GM06990 (cell line): ENCODE measurements at places on chromosomes 11 and 22.

DNA sequence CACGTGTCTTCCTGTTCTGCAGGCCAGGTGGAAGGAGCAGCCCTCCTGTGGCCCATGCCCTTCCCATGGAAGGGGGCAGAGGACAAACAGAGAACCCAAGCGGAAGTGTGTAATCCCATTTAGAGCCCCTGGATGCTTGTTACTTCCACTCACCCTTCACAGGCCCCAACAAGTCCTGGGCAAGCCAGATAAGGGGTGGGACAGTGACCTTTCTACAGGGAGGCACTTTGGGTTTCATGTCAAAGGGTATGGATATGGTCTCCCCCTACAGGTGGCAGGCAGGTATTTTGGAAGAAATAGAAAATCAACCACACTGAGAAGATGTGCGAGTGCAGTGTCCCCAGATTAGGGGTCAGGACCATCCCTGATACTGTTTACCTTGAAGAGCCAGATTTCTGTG is 11.4 kb downstream of the MPEG1 start:
- no peak for DNase-seq

- no peak for DNase-seq
Observed at GRCh38 chr22:42560381-42560780, 6.6 kb downstream of the SERHL2 start.

DNA sequence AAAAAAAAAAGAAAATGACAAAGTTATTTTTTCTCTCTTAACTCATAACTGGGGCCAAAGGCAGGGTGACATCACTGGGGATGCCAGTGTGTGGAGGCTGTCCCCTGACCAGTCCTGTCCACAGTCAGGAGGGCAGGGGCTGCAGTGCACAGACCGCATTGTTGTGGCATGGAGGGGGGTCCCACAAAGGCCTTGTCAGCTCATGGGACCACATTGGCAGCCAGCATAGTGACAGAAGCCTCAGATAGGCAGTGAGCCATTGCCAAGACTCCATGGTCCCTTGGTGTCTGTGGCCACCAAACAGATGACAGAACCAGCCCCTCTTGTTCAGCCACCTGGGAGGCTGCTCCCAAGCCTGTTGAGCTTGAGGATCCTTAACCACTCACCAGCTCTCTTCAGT is 4.1 kb downstream of the TMEM80 start:
- no peak for DNase-seq

DNA sequence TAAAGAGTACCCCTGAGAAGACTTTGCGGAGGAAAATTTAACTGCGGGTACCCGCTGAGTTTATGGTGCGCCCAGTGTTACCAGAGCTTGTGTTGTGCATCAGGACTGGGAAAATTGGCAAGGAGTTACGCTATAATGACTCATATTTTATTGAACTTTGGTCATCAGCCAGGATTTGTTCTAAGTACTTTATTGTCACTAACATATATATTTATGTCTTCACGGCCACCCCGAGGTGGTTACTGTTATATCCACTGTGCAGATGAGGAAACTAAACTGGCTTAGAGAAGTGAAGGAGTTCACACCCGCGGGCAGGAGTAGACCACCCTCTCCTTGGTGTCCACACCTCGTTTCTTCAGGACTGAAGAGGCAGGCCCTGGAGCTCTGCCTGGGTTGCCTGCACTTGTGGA is 667 bp downstream of the ACCS start:
- no peak for DNase-seq

DNA sequence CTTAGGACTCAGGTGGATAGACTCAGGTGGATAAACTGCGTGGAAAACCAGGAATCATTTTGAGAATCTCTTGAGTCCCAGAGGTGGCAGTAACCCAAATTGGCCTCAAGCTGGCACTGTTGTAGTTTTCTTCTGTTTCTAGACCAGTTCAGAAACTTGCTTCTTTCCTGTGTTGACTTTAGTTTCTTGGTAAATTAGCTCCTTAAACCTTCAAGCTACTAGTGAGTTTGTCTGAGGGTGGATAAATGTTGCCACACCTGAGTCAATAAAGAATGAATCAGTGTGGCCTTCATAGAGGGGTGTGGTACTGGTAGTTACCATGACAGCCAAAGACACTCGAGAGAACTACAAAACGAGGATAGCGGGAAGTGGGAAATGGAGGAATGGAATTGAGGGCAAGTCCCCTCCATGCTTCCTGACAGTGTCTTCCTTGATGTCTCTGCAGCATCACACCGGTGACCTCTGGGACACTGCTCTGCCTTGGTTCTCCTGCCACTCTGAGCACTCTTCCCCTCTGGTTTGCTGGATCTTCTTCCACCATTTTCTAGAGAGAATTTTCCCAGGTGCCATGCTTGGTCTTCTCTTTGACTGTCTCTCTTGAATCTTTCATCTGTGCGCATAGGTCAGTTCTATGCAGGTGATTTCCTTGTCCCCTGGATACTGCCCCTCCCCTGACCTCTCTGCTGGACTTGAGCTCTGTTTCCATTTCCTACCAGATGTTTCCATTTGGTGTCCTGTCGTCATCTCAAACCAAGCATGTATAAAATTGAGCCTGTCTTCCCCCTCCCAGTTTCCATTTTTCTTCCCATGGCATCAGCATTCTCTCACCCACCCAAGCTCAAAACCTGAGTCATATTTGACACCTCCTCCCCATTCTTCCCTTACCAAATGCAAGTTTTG is 7.2 kb downstream of the POLD4 start:
- no peak for DNase-seq

DNA sequence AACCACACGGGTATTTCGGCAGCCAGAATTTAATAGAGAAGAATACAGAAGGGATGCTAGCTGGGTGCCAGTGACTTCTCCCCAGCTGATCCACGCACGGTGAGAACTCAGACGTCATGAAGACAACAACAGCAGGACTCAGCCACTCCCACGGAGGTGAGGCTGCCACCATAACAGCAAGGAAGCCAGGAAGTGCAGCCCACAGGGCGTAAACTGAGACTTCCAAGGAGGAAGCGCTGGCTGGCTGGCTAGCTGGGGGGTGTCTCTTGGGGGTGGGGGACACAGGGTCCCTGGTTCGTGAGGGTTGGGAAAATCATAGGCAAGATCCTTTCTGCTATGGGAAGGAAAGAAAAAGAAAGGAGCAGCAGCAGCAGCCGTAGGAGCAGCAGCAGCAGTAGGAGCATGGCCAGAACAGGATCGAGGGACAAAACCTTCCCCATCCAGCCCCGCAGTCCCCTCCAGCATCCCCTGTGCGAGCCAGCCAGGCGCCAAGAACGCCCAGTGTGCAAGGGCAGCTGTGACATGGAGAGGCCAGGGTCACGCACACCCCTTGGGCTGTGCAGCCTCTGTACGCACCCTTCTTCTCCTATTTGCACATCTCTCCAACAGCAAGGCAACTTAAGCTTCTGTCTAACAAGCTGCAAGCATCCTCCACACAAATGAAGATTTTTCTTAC is 49.6 kb upstream of the SHANK2 start:
- DNase-seq = no peak

DNA sequence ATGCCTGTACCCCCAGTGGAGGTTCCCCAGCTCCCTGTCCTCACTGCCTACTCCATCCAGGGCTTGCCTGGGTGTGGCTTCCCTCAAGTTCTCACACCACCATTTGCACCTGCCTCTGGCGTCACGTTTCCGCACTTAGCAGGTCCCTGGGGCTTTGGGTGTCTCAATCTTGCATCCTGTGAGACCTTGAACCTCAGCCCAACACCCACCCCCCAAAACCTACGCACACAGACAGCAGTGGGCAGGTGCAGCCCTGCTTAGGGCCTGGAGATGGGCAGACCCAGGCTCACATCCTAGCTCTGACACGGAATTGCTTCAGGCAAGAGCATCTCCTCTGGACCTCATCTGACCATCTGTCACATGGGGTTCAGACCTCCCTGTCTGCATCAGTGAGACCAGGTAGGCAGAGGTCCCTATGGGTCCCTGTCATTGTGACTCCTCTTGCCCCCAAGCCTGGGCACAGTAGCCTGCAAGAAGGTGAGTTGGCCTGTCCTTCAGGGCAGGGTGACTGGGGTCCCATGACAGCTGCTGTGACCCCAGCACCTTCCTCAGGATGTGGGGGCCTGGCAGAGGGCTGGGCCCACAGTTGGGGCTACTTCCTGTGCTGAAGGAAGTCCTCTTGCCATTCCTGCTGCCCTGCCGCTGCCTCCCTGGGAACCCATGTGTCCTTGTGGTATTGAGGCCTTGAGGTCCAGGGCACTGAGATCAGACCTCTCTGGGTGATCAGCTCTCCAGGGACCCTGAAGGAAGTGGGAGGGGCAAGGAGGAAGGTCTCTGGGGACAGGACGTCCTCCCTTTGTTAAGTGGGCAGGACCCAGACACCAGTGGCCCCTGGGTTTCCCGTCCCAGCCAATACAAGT is 2.0 kb downstream of the SIPA1 start:
- peak; percentile 83 for DNase-seq

DNA sequence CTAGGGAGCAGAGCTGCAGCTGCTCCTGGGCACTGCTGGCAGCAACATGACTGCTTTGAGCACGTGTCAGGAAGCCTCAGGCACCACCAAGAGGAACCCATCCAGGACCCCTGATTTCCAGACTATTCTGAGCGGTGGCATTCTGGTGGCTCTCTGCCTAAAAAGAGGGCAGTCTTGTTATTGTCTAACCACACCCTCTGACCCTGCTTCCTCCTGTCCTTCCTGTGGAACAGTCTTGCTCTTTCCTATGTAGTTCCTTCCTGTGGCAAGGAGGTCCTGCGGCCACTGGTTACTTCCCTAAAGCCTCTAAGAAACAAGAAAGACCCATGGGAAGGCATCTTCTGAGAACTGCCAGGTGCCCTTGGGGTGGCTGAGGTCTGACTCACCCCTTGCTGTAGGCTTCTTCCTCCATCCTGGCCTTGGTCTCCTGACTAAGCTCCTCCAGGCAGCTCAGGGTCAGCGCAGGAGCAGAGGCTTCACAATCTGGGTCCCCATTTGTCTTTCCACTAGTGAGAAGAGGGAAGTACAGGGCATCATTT is 13.1 kb upstream of the LYVE1 start:
- no peak for DNase-seq

DNA sequence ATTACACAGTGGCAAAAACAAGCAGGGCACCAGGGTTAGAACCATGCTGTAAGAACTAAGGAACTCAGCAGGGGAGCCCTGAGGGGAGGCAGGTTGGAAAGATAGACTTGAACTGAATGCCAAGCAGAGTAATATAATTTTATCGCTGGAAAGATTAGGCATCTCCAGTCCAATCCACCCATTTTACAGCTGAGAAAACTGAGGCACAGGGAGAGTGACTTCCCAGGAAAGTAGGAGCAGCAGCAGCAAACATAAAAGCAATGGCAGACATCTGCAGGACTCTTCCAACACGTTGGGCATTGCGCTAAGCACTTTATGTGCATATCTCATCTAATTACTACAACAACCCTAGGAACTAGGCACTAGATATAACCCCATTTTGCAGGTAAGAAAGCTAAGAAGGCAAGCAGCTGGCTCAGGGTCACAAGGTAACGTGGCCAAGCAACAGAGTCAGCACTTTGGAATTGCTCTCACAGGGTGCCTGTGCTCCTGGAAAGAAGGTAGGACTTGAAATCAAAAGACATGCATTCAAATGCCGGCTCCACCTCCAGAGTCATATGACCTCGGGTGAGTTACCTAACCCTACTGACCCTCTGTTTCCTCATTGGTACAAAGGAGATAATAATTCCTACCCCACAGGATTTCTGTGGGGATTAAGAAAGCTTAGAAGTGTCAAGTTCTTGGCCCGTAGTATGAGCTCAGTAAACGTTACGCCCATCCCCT is 215.3 kb downstream of the BARX2 start:
- DNase-seq = no peak

DNA sequence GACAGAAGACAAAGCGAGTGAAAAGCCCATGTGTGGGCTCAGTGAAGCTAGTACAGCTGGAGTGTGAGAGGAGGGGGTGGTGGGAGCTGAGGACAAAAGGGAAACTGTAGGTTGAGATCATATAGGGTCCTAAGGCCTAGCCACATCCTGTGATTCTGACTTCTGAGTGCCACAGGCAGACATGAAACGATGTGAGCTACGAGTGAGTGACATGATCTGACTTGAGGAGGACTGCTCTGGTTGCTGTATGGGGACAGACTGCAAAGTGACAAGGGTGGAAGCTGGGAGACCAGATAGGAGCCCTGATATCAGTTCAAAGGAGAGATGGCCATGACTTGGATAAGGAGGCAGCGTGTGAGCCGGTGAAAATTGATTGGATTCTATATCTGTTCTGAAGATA is 85.4 kb downstream of the MICAL2 start:
- DNase-seq = no peak

DNA sequence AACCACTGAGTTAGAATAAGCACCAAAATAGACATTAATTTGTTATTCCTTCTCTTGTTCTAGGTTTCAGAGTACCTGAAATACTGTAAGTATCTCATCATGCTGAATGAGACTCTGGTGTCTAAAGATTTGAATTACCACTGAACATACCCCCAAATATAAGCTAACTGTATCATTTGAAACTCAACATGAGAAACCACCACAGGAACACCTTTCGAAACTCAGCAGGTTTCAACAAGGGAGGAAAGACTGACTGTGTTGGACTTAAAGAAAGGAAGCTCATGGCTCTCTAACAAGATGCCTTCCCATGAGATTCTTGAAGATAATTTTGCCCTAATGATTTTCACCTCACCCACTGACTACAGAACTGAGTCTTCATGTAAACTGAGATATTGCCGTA is 37.0 kb downstream of the PRCP start:
- DNase-seq = no peak

DNA sequence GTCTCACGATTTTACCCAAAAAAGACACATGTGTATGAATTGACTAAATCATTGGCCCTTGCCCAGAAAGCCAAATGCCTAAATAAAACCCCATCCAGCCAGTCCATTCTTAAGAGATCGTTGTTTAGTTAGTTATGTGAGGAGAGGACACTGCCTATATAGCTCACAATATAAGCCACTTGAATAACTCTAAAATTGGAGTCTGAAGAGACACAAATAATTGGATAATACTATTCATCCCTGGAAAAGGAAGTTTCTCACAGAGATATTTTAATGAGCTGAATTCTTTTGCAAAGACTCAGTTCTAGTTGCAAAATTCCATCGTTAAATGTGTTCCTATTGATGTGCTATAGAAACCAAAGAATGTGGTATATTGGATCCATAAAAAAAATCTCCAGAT is 176.7 kb downstream of the SOX6 start:
- no peak for DNase-seq

DNA sequence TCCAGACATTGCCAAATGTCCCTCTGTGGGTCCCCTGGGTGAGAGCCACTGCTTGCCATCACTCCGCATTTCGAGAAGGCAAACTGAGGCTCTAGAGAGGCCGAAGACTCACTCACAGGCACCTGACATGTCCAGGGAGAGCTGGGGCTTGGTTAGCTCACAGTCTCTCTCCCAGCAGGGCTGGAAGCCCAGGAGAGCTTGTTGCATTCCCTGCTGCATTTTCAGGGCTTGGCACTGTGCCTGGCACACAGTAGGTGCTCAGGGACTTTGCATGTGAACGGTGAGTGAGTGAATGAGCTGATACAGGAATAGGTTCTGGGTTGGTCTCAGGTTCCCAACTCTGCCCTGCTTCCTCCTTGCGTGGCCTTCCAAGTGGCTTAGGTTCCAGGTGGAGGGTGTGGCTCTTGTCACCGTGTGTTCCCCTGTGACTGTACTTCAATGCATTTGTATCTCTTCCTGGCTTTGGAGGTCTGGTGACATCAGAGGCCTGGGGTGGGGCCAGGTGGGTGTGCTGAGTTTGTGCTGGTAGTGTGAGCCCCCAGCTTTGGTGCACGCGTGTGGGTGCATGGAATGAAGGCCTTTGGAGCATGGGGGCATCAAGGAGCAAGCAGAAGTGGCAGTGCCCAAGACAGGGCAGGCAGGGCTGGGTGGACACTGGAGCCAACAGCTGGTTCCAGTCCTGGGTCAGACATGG is 18.4 kb upstream of the SMIM38 start:
- DNase-seq = no peak
